ENCODE measurements at places on chromosomes 1 and 21.

DNA sequence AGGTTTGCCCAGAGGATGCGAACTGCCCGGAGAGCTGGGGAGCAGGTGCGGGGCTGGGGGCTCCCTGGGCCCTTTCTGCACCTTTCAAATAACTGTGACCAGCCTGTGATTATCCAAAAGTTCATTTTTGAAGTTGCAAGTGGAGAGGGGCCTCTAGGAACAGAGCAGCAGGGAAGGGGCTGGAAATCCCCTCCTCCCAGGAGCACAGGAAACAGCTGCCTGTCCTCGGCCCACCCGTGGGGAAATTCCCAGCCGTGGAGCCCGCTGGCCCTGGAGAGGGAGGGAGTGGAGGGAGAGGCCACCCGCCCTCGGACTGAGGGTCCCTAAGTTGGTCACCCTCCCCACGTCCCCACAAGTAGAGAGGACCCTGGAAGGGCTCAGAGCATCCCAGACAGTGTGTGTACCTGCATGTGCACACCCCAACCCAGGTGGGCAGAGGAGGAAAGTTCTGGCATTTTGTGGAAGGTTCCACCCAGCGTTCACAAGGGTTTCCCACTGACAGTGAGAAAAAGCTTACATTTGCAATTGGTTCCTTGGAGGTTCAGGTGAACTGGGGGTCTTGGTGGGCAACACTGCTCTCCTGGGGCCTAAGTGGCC lies 1.2 kb upstream of the TNFRSF4 start:
- DNase-seq: no peak

- no peak for DNase-seq
Measured at GRCh38 chr1:93114391-93114790, 35.3 kb downstream of the MTF2 start.

GRCh38 chr1:2466958-2467554 lies 9.0 kb upstream of the PLCH2 start:
- no peak for DNase-seq

GRCh38 chr1:228804640-228805413 lies 69.5 kb downstream of the RHOU start:
- DNase-seq: no peak

DNA sequence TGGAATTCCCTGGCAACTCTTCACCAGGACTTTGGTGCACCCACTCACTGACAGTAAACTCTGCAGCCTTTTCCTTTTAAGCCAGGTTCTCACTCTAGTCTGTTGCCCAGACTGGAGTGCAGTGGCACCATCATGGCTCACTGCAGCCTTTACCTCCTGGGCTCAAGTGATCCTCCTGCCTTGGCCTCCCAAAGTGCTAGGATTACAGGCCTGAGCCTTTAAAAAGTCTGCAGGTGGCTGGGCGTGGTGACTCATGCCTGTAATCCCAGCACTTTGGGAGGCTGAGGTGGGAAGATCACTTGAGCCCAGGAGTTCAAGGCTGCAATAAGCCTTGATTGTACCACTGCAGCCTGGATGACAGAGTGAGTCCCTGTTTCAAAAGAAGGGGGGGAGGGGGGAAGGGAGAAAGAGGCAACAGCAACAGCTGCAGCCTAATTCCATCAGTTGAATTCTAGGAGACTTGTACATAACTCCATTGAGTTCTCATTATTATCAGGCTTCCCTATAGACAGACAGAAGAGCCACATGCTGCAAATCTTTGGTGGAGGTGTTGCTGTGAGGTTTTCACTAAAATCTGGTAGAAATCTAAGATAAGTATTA lies 8.1 kb upstream of the HNRNPR start:
- DNase-seq: no peak

Measured in NCI-H524 treated with DMSO at 0.1 percent for 48 hours (cell line).